ENCODE measurements at places on chromosomes 7 and 10.
A peak's percentile ranks its signal among the peaks of the same experiment; 100 is the strongest.

DNA sequence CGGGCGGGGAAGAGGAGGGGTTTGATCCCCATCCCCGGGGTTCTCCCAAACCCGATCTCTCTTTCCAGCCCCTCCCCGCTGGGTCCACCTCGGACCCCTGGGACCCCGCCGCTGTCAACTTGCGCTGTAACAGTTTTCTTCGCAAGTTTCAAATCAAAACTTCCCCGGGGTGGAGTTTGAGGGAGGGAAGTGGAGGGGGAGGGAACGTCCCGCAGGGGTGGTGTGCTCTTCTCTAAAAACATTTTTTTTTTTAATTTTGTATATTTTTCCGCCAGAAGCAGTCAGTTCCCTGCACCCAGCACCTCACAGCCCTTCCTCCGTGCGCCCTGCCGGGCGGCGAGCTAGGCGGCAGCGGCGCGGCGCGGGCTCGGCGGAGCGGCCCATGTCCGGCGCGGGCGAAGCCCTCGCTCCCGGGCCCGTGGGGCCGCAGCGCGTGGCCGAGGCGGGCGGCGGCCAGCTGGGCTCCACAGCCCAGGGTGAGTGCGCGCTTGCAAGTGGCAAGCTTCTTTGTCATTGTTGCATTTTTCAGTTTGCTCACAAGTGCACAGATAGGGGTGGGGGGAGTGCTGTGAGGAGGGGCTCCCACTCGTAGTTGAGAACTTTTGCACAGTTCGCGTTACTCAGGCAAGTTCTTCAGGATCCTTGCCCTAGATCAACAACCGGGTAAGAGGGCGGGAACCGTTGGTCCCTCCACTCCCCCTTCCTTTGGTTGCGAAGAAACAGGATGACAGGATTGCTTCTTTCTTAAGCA is 933 bp downstream of the MDFIC start:
- DNase-seq, result peak; percentile 43

DNA sequence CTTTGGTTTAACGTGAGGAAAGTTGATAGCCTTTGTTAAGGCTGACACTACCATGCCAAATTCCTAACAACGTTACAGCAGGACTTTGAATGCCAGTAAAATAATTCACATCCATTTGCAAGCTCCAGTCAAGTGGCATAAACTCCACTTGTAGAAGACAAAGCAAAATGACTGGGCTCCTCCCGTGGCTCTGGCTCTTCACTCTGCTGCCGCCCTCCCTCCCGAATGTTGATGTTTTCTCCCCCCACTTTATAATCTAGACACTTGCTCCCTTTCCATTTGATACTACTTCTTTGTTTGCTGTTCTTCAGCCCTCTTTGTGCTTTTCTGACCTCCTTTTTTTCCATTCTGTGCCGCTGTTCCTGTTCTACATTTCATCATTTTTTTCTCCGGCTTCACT is 22.8 kb upstream of the ITGB8 start:
- no peak for DNase-seq

GRCh38 chr10:80491251-80492102 is 37.4 kb downstream of the TSPAN14 start:
- no peak for DNase-seq

GRCh38 chr7:87767827-87768226 is 108.3 kb downstream of the SLC25A40 start:
- DNase-seq, result no peak

DNA sequence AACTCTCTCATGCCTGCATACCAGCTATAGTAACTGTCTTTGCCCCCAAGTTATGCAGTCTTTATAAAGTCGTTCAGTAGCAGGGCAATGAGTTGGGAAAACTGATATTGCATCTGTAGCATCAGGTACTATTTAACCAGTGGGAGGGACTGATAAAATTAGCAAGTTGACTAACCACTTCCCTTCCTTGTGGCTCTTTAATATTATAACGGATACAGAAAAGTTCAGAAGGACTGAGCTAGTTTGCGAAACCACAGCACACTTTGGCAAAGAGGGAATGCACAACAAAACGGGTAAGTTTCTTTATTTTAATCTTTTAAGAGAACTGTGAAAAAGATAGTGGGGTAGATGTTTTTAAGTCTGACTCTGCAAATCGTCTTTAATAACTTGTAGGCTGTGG is 205.3 kb upstream of the HDAC9 start:
- no peak for DNase-seq

DNA sequence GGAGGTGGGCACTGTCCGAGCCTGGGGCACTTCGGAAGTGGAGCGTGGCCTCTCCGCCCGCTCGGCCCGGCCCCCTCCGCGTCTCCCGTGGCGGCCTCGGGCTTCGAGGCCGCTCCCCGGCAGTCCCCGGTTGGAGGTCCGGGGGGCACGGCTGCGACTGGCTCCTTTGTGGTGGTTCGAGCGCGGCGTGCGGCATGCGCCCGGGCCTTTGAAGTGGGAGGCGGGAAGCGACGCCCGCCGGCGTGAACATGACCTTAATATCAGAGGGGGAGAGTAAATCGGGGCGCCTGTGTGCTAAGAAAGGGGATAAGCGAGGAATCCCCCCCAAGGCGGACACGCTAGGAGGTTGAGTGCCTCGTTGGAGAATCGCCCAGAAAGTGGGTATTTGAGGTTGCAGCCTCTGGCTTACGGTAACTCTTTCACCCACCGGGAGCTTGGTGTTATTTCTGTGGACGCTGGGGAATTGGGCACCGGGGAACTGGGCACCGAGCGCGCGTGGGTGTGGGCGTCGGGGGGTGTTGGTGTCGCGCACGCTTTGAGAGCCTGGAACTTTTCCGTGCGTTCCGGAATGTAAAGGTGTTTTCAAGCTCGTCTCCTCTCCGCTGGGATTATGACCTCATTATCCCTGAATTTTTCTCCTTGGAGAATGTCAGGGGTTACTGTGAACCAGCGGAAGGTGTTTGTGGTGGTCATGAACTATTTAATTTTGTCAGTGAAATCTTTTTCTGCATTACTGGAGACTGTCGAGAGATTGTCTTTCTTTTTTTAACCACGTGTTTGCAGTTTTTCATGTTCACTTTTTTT is 660 bp downstream of the SUV39H2 start:
- peak; percentile 13 for DNase-seq

GRCh38 chr10:99996671-99997648 is 12.8 kb downstream of the DNMBP start:
- no peak for DNase-seq

DNA sequence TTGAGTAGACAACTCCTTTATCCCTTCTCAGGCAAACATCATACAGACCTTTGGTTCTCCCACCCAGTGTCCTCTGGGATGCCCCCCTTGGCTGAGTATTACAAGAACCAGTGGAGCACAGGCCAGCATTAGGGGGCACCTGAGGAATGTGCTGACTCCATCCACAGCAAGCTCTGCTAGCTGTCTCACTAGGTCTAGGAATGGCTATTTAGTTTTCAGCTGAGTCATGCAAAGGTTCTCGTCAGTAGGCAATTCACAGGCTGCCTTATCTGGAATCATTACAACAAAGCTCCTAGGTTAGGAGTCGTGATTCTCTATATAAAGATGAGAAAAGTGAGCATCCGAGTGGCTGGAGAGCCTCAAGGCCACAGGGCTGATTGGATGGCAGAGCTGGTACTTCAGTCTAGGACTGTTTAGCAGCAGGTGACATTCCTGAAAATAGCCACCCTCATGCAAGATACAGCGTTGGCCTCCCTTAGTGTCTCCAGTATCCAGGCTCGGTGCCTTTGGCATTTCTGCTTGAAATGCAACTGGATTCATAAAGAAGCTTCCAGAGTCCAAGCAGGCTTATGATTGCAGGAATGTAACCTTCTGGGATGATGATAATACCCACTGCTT is 75.8 kb downstream of the CDCA7L start:
- no peak for DNase-seq

GRCh38 chr7:45665172-45665571 is 91.0 kb downstream of the ADCY1 start:
- no peak for DNase-seq

GRCh38 chr7:116483271-116483942 is 16.1 kb upstream of the CAV2 start:
- DNase-seq, result no peak

DNA sequence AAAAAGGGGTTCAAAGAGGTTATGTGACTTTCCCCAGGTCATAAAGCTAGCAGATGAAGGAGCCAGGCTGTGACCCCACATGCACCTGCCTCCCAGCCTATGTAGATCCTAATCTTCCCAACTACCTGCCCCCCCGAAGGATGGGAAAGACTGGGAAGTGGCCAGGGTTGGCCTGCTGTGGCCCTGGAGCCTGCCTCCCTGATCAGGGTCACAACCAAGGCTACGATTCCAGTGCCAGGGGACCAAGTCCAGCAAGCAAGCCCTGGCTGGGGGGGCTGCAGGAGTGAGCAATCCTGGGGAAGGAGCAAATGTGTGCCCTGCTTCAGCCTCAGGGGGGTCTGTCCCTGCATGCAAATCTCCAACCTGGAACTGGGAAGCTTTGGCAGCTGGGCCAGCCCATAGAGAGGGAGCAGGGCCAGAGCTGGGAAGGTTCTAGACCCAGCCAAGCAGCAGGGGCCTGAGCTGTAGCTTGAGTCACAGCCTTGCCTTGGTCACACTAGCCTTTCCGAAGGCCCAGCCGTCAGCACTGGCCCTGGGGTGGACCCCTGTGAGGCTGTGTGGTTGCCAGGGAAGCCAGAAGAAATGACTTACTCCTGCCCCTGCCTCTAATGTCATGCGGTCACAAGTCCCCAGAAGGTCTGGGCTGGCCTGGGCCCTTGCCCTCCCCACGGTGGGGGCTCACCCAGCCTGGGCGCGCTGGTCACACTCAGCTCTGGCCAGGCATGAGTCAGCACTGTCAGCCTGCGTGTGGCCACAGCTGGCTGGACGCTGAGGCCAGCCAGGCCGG is 96.4 kb upstream of the ZMIZ1 start:
- DNase-seq, result no peak

DNA sequence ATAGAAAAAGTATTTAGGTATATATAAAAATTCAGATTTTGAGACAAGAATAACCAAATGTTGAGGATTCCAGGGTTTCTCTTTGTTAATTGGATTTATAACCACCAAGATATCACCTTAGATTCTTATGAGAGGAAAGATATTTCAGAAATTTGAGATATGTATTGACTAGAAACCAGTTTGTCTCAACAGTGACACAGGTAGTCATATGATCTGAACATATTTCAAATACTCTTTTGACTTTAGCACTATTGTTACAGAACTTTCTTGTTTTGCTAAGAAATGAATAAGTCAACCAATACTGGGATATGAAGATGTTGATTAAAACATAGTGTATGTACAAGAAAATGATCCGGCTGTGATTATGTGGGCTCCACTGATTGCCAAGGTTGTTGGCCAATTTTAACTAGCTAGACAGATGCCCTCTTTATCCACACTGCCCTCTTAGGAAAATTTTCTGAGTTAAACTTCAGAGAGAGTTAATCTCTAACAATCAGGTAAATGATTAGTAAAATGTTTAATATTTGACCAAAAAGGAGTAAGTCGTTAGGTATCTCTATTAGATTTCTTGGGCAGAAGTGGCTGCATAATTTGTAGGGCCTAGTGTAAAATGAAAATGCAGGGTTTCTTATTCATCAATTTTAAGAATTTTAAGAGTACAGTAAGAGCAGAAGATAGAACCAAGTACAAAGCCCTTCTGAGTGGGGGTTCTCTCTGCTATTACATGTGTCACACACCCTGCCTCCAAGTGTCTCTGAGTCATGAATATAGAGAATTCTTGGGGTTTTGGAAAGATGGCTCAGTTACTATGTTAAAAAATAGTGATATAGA is 376.0 kb downstream of the TFEC start:
- DNase-seq, result no peak

DNA sequence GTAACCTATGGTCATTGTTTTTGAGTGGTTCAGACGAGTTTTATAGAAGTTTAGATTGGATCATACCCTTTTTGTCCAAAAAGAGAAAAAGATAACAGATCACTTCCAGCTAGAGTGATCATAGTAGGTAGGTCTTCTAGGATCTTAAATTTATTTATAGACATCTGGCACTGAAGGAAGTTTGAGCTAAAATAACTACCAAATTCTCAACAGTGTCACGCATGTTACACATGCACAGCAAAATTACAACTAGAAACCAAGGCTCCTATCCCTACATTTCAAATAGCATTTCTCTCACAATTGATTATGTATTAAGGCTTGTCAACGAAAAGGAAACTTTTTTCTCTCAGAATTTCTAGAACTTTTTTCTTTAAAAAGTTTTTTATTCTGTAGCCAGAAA is 2.3 kb downstream of the CALU start:
- no peak for DNase-seq

GRCh38 chr7:2257651-2258050 is 15.6 kb downstream of the NUDT1 start:
- no peak for DNase-seq

DNA sequence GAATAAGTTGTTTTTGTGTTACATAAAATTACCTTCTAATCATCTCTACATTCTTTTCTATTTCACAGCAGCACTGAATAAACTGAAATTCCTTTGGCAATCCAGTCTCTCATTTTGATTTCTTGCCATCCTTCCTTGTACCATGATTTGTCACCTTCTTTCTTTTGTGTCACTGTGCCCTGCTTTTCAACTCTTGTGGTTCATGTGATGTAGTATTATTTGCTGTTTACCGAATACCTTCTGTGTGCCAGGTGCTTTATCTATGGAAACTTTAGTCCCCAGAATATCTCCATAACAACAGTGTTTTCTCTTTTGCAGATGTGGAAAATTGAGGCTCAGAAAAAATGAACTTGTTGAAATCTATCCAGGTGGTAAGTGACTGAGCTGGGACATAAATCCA is 220.3 kb downstream of the STK31 start:
- DNase-seq, result no peak

GRCh38 chr7:112009081-112009480 is 197.1 kb downstream of the DOCK4 start:
- no peak for DNase-seq

DNA sequence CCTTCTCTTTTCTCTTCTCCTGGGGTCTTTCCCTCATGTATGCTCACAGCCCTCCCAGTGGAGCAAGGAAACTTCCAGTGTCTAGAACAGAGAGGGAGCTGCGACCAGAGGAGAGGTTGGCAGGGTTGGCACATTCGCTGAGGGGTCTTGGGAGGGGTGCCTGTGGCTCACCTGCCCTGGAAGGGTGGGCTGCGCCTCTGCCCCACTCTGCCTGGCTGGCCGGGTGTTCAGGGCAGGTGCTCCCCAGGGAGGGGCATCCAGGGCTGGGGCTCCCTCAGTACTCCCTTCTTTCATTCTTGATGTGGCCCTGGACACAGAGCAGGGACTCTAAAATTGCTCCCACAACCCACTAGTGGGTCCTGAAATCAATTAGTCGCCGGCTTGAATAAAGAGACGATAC is 16.9 kb downstream of the SHH start:
- no peak for DNase-seq

GRCh38 chr10:132572545-132572937 is 35.0 kb downstream of the INPP5A start:
- DNase-seq, result no peak

- DNase-seq, result no peak
Observed at GRCh38 chr10:23402856-23403255, 36.0 kb upstream of the OTUD1 start.

DNA sequence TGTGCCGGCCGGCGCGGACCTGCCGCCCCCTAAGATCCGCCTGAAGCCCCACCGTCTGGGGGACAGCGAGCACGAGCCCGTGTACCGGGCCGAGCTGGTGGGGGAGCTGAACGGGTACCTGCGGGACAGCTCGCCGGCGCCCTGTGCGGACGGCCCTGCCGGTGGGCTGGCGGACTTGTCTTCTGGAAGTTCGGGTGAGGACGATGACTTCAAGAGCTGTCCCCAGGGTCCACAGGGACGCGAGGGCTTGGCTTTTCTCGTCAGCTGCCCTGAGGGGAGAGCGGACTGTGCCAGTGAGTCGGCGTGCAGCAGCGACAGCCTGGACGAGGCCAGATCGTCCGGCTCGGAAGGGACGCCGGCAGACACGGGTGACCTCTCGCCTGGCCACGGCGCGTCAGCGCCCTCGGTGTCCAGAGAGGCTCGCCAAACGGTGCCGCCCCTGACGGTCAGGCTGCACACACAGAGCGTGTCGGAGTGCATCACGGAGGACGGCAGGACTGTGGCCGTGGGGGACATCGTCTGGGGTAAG is 8.5 kb downstream of the PWWP2B start:
- DNase-seq, result no peak
